ENCODE measurements at places on chromosomes 4 and X.
A peak's percentile ranks its signal among the peaks of the same experiment; 100 is the strongest.

DNA sequence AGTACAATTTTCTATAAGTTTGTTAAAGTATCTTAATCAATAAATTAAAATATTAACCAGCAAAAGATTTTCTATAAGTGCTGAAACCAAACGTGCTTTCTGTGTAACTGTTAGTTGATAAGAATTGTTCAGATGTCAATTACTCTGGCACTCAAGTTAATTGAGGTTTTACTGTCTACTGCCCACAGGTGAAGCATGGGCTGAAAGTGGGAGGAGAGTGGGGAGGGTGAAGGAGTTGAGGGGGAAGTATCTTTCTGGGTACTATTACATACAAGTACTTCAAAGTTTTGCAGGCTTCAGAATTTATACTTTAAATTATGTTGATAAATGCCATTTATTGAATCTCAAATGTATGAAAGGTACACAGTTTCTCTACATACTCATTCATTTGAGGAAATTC is 19.1 kb upstream of the CXCL3 start:
- no peak for DNase-seq

DNA sequence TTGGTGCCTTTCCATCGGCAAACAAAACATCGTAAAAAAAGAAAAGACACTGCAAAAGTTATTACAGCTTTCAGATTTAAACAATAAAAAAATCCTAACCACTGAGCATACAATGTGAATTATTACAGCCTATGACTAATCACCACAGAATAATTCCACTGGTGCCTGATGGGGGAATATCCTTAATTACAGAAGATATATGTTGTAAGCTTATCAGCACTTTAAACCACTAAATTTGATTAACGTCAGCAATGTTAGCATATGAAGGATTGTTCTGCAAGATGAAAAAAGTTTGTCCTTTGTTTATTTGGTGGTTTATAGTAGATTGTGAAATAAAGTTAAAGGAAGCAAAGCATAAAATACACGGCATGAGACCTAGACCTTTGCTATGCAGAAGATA is 210.2 kb upstream of the ADAMTS3 start:
- DNase-seq: peak; percentile 48

DNA sequence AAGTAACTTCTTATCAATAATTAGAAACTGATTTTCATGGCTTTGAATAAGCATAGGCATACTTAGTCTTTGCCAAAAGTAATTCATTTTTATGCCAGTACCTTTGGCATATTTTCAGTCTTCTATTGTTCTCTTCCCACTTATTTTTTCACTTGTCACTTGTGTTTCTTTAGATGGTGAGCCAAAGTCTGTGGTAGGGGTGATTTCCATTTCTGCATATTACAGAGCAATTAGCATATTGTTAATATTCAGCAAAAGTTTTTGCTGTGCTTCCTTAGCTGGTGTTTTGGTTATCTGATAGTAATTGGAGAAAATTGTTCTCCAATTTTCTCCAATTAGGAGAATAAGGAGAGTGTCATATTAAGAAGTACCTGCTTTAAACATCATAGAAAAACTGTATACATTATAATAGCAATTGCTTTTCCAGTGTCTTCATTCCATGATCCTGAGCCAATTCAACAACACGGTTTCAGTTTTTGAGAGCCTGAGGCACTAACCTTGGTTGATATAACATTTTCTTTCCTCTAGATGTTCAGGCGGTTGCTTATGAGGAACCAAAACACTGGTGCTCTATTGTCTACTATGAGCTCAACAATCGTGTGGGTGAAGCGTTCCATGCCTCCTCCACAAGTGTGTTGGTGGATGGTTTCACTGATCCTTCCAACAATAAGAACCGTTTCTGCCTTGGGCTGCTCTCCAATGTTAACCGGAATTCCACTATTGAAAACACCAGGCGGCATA is 64.7 kb downstream of the SMAD1 start:
- no peak for DNase-seq

DNA sequence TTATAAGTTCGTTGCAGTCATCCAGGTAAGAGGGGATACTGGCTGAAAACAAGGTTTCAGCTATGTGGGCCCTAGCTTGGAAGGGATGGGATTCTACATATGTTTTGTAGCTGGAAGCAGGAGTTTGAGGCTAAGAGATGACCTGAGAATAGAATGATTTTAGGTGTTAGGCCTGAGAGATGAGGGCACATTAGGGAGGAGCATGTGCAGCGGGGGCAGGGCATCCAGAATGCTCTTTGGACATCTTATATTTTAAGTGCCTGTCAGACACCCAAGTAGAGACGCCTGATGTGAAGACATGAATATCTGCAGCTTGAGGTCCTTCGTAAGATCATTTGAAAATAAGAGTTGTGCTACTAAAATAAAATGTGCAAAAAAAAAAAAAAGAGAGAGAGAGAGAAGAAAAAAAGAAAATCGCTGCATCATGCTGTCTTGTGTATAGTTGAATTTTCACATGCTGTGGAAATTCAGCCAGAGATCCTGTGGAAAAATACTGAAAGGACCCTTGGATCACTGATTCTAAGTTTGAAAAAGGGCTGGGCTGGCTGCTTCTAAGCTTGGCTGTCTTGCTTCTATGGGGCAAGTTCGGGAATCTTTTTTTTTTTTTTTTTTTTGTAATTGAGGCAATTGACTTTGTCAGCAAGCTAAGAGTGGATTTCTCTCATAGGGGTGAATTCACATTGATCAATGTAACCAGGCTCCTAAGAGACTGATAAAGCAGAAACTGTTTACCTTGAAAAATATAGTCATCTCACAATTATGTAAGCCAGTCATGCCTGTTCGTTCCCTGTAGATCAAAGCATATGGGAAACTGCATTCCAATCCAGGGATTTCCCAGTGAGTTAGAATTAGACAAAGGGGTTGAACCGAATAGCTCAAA is 341.0 kb upstream of the GATB start:
- DNase-seq: peak; percentile 75

- peak; percentile 38 for DNase-seq
Observed at GRCh38 chr4:52111995-52112394, 60.9 kb downstream of the SPATA18 start.

- no peak for DNase-seq
Observed at GRCh38 chr4:42626629-42627146, 30.2 kb downstream of the ATP8A1 start.

DNA sequence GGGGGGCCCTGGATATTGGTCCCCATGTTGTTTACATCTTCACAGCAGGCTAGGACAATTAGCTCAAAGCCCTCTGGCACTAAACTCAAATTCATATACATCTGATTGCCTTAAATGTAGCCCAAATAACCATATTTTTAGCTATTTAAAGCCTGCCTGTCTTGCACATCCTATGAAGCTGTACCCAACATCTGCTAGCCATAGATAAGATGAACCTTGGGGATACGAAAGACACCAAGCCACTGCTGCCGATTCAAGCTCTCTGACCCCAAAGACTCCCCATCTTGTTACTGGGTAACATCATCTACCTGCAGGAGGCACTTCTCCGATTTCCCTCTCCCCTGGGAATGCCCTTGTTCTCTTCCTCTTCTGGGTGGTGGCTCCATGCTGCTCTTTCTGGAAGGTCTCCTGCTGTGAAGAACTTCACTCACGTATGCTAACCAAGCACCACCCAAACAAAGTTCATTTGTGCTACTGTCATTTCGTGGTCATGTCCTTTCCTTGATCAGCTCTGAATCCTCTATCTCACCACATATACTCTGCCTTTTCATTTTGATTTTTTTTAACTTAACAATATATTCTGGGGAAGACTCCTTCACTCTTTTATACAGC is 107.7 kb upstream of the ATXN3L start:
- DNase-seq: no peak

DNA sequence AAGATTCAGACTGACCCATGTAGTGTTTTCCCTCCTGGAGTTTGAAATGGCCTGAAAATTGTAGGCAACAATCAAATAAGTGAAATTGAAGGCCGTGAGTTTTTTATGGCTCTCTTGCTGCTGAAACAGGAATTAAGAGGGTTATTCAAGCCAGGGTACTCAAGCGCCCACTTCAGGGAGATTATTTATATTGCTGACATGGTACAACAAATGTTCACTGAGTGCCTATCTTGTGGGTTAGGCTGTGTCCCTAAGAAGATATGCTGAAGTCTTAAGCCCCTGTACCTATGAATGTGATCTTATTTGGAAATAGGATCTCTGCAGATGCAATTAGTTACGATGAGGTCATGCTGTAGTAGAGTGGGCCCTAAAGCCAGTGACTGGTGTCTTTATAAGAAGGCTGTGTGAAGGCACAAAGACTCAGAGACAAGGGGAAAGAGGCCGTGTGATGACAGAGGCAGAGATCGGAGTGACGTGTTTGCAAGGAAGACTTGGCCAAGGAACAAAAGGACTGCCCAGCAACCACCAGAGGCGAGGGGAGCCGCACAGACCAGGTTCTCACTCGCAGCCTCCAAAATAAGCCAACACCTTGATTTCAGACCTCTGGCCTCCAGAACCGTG is 72.9 kb downstream of the MED28 start:
- DNase-seq: no peak

DNA sequence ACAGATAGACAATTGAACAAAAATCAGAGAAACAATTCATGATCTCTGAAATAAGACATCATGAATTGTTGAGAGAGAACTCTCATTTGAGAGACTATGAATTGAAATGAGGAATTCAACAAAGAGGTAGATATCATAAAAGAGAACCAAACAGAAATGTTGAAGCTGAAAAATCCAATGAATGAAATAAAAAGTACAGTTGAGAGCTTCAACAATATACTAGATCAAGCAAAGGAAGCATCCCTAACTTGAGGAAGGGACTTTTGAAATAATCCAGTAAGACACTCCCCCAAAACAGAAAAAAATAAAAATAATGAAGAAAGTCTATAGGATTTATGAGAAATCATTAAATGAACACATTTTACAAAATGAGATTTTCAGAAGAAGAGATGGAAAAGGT is 310.0 kb upstream of the PCDH10 start:
- no peak for DNase-seq

DNA sequence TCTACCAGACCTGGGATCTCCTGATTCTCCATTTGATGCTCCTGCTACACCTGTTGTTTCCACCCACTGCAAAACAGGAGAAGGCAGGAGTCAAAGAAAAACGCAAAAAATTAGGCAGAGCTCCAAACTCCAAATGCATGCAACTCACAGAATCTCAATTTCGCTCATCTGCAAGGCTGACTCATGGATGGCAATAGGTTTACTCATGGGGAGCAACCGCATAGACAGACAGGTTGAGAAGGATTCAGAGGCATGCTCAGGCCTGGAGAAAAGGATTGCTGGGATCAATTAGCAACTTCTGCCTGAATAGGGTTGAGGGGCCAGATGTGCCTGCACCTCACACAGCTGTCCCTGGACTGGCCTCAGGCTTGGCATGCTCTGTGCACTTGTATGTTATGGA is 231.0 kb downstream of the LDB2 start:
- DNase-seq: peak; percentile 96

- DNase-seq: peak; percentile 53
Observed at GRCh38 chrX:148928811-148929210, 428.4 kb downstream of the AFF2 start.

Data from fibroblast of skin of right quadriceps (primary cell).